ENCODE measurements at places on chromosomes 6 and 20. TPM values are rescaled to one million over a fixed set of nuclear protein-coding genes. Genes with fewer than 3 reads are reported as not detected.

The PNLDC1 gene
- total RNA-seq = 0.96 TPM

The RNF144B gene
- 3.6 TPM for total RNA-seq

The GPX5 gene
- not detected for total RNA-seq

The EFCAB8 gene
- total RNA-seq = 0.47 TPM

The RIN2 gene
- 0.25 TPM for total RNA-seq

The FAM110A gene
- 50.6 TPM for total RNA-seq

The BCAS1 gene
- not detected for total RNA-seq

The DCBLD1 gene
- 5.6 TPM for total RNA-seq

The TCP11 gene
- total RNA-seq = not detected

The CAGE1 gene
- 0.17 TPM for total RNA-seq

The ADGRF1 gene
- total RNA-seq = not detected

The VSTM2L gene
- not detected for total RNA-seq

The EYS gene
- total RNA-seq = not detected

The PRICKLE4 gene
- not detected for total RNA-seq

The CST5 gene
- total RNA-seq = not detected

The SALL4 gene
- total RNA-seq = 0.08 TPM

The VWA7 gene
- total RNA-seq = 5.7 TPM

The TBC1D32 gene
- 13.1 TPM for total RNA-seq

The PTPN1 gene
- 67.3 TPM for total RNA-seq

The C20orf204 gene
- total RNA-seq = 9.7 TPM

The SMLR1 gene
- not detected for total RNA-seq

The KCNB1 gene
- 0.09 TPM for total RNA-seq

The CRISP3 gene
- total RNA-seq = not detected

The FILIP1 gene
- total RNA-seq = not detected

The CCDC170 gene
- total RNA-seq = not detected

The NEURL2 gene
- 3.9 TPM for total RNA-seq

The OR12D3 gene
- not detected for total RNA-seq

The DTD1 gene
- total RNA-seq = 22.4 TPM

The OOEP gene
- 1.4 TPM for total RNA-seq

The FLOT1 gene
- 261 TPM for total RNA-seq

The FAM209B gene
- 1.1 TPM for total RNA-seq

The GRM1 gene
- total RNA-seq = not detected

The PI16 gene
- 0.37 TPM for total RNA-seq

The FOXC1 gene
- total RNA-seq = not detected

The NR2E1 gene
- not detected for total RNA-seq

The GSTA2 gene
- not detected for total RNA-seq

The CTAGE9 gene
- total RNA-seq = not detected

The GPR6 gene
- total RNA-seq = not detected

The FUT9 gene
- not detected for total RNA-seq

The THBD gene
- total RNA-seq = 0.22 TPM

The PERP gene
- 3.2 TPM for total RNA-seq

The MEP1A gene
- not detected for total RNA-seq

The HDGFL1 gene
- not detected for total RNA-seq

The CFAP61 gene
- total RNA-seq = not detected

The BPI gene
- not detected for total RNA-seq

The KCNK5 gene
- 8.5 TPM for total RNA-seq

The CGAS gene
- total RNA-seq = 25.9 TPM

The CD164 gene
- total RNA-seq = 252 TPM

The ACTL10 gene
- 4.4 TPM for total RNA-seq

The TPBG gene
- 0.11 TPM for total RNA-seq

The PROKR2 gene
- not detected for total RNA-seq

The TNXB gene
- 9.2 TPM for total RNA-seq

The PRPH2 gene
- total RNA-seq = 0.09 TPM

The TRAPPC3L gene
- not detected for total RNA-seq

The PTCHD4 gene
- total RNA-seq = not detected

The VPS16 gene
- total RNA-seq = 54.6 TPM
